ENCODE measurements at places on chromosomes 13 and 19.
A peak's percentile ranks its signal among the peaks of the same experiment; 100 is the strongest.

DNA sequence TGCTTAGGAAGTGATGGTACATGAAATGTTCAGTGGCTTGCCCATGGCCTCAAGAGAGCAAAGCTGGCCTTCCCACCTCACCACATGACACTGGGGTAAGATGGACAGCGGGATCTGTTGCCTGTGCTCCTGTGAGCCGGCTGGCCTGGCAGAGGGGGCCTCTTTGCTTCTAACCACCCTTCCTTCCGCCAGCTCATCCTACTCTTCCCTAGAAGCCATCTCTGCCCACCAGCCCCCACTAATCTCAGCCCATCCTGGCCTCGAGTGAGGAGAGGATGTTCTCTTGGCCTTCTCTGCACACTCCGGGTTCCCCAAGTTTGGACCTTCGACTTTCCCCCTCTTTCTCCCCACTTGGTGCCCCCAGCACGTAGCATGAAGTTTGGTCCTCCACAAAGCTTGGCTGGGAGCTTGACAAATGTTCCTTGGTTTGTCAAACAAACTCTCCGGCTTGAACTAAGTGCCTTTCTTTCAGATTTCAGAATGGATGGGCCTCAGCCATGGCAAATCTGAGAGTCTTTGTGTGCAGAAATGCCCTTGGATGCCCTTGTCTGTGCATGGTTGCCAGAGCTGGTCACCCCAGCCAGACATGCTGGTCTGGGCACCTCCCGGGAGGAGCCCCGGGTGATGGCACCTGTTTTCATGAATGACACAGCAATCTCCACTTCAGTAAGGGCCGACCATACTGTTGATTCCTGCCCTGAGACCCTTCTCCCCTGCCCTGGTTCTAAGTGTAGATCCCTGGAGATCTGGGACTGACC lies 145.5 kb downstream of the URI1 start:
- DNase-seq: no peak

DNA sequence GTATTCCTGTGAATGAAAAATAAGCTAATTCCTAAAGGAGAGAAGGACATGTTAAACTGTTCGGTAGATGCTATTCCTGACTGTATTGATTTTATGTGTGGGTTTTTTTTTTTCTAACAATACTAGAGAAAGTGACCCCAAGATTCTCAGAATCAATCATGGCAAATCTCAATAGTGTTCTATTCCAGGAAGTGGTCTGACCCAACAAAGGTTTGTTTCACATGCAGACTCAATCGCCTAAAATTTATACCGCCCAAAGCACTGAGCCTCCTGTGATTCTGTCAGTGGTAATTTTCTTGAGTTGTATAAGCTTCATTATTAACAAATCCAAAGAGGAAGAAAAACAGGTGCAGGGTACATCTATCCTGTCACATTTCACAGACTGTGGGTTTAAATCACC lies 293.7 kb downstream of the SUCLA2 start:
- no peak for DNase-seq

DNA sequence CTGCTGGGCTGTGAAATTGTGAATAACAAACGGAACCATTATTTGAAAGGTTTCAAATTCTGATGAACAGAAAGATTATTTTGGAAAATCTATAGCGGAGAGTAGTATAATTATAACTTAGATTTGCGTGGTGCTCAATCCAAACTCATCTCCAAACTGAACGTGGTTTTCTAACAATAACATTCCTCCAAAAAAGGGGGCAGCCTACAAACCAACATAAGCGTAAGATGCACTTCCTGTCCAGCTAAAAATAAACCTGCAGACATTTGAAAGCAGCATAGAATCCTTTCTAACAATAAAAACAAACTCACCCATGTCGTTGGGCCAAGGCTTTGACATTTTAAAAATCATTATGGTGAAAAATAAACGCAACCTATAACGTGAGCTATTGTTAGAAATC lies 178.4 kb downstream of the COL4A1 start:
- no peak for DNase-seq

- DNase-seq: no peak
These were observed 41.1 kb upstream of the GTF3A start for GRCh38 chr13:27383104-27383921.

DNA sequence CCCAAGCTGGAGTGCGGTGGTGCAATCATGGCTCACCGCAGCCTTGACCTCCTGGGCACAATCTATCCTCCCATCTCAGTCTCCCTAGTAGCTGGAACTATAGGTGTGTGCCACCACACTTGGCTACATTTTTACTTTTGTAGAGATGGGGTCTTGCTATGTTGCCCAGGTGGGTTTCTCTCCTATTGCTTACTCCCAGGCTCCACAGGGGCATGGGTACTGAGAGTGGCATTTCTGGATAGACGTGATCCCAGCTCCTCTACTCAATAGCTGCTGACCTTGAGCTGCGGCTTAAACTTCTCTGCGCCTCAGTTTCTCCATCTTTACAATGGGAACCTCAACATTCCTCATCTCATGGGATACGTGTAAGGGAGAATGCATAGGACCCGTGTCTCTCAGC lies 11.6 kb downstream of the MVB12A start:
- no peak for DNase-seq

DNA sequence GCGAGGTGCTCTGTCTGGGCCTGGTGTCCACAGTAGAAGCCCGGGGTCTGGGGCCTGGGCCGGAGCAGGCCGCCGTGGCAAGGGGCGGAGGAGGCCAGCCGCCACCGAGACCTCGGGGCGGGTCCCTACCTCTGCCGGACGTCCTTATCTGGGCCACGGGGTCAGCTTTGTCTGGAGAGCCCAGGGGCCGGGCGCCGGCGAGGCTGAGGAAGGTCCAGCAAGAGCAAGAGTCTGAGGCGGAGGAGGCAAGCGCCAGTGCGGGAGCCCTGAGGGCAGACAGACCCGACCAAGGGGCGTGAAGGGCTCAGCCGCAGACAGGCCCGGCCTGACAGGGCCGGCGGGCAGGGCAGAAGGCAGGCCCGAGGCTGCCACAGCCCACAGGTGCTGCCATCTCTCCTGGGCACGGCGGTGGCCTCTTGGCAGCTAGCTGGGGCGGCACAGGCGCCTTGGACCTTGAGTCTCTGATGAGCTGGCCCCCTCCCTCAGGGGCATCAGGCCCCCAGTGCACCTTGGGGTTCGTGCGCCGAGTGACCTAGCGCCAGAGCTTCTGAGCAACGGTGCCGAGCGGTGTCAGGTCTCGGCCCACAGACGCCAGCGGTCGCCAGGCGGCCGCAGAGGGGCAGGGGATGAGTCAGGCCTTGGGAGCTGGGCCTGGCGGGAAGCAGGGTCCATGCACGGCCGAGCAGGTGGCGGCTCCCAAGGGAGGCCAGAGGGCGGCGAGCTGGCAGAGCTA lies 19.1 kb upstream of the AKAP8 start:
- DNase-seq: no peak

GRCh38 chr19:12890787-12891552 lies at the start of gene GCDH:
Gene GCDH, plus strand, starts transcription at chr19:12891160. Its CDS starts 145 bp downstream, at chr19:12891305.
- DNase-seq: peak; percentile 93

- DNase-seq: no peak
These were observed 3.2 kb downstream of the IFNL1 start for GRCh38 chr19:39299404-39299803.

- DNase-seq: no peak
These were observed 213.0 kb downstream of the ZIC5 start for GRCh38 chr13:99758460-99759162.

GRCh38 chr13:26222520-26223046 lies 469 bp upstream of the RNF6 start:
- no peak for DNase-seq

DNA sequence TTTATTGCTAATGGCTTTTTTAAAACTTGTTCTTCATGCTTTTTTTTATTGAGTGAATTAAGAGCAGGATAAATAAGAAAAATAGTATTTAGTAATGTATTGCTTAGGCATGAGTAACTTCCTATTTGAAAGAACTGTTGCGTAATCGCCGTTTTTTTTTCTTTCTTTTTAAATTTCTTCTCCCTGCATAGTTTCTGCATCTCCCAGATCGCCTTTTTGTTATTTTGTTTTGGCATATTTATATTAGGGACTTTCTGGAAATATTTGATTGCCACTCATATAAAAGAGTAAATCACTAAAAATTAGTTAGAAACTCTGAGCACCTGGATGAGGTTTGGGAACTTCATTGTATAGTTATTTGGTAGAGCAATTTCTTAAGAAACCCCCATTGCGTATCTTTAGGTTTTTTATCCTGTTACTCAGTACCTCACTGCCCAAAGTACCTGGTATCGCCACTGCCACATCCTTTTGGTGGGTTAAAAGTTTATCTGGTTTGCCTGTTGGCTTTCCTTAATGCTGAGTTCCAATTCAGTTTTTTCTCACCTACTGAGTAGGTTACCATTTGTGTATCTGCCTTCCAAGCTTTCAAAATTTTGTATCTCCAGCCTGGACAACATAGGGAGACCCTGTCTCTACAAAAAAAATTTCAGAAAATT lies 36.2 kb upstream of the LPAR6 start:
- DNase-seq: no peak

DNA sequence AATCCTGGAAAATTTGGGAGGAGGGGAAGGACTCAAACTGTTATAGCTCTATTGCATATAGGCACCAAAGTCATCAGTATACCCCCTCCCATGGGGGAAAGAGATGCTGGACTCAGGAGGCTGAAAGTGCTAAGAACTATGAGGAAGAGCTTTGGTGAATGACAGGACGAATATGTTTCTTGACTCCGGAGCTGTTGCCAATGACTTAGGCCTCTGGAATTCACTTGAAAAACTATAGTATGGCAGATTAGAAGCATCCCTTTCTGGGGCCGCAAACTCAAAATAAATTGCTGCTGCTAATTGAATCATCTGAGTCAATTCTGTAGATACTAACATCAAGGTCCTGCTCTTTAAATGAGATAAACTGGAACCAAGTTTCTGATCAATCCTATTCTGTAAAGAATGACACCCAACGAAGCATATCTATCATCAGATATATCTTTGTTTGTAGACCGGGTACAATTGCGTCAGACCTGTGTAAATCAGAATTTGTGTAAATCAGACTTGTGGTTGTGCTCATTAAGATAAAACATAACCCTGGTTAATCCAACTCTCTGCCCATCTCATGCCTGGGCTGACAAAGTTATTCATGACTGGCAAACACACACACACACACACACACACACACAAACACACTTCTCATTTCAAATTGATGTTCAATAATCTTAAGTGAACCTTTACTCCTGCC lies 1793.8 kb upstream of the PCDH20 start:
- DNase-seq: no peak

- DNase-seq: no peak
These were observed 18.5 kb upstream of the ZNF331 start for GRCh38 chr19:53519446-53519845.

GRCh38 chr19:32614916-32615315 lies 33.9 kb downstream of the PDCD5 start:
- no peak for DNase-seq

- no peak for DNase-seq
These were observed 1547.8 kb downstream of the EFNB2 start for GRCh38 chr13:104987621-104988020.

DNA sequence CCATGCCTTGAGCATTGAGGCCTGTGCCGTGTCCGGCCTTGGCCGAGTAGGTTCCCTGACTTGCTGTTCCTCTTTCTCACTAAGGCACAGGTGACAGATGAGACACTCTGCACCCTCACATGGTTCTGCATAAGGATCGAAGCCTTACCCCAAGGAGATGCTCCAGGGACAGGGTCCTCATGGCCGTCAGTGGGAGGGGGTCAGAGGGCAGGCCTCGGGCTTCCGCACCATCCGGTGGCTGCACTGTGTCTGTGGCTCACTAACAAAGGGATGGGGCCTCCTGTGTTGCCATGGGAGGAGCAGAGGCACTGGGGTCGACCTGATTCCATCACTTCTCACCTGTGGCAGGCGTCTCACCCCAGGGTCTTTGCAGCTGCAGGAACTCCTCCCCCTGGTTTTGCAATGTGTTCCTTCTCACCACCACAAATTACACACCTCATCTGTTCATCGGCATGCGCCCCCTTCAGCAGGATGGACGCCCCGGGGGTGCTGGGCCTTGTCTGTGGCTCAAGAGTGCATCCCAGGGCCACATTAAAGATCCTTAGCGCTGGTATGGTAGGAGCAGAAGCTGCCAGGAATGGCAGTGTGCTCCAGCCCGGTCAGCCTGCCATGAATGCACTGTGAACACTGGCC lies 113.3 kb upstream of the SOX1 start:
- DNase-seq: no peak

DNA sequence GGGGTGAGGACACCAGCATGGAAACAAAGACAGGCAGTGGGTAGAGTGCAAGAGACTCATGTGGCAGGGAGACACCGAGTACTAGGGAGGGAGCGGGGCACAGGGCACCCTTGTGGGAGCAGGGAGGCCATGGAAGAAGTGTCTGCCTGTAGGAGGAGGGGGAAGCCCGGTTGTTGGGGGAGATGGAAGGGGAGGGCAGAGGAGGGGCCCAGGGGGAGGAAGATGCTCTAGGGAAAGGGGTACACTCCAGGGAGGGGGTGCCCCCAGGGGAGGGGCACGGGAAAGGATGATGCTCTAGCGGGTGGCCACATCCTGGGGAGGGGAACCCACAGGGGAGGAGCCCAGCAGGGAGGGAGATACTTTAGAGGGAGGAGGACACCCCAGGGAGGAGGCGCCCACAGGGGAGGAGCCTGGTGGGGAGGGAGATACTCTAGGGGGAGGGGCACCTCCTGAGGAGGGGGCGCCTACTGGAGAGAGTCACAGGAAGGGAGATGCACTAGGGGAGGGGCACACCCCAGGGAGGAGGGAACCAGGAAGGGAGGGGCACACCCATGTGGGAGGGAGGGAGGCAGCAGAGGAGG lies 24.9 kb downstream of the CPAMD8 start:
- DNase-seq: peak; percentile 27

GRCh38 chr19:49570997-49571676 lies 9.2 kb downstream of the NOSIP start:
- no peak for DNase-seq

DNA sequence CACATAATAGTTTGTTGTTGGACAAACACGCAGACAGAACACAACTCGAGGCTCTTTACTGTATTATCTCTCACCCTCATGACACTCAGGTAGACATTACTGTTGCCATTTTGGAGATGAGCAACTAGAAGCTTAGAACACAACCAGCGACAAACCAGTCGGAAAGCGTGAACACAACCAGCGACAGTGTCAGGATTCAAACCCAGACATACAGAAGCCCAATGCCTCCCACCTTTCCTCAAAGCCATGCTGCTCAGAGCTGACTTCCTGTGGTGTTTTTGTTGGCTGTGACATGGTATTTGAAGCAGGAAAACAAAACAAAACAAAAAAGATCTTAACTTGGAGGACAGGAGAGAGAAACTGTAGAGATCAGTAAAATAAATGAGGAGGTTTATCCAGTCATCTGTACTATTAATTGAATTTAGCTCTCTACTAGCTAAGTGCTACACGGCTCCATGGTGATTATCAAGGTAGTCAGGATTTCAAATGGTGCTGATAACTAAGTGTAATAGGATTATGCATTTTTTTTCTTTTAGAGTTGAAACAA lies 92.1 kb downstream of the STARD13 start:
- DNase-seq: no peak

GRCh38 chr13:36680913-36681312 lies 7.1 kb downstream of the SERTM1 start:
- DNase-seq: no peak
